ENCODE measurements at places on chromosomes 16 and 17. TPM values are rescaled to one million over a fixed set of nuclear protein-coding genes. Genes with fewer than 3 reads are reported as not detected.

- no peak overlapping the region for H3K27ac ChIP-seq
- no peak overlapping the region for H3K4me3 ChIP-seq
- no peaks in the 10 kb centered on the region for H3K27me3 ChIP-seq
- H3K4me1 ChIP-seq, result no peaks in the 10 kb centered on the region
These were observed 151.5 kb downstream of the LGALS9B start for GRCh38 chr17:20315821-20316220.

GRCh38 chr17:36977066-36977465 is 28.3 kb downstream of the AATF start:
- H3K4me3 ChIP-seq, result no peak overlapping the region
- H3K27me3 ChIP-seq, result no peaks in the 10 kb centered on the region
- DNase-seq, result no peak
- no peak overlapping the region for H3K27ac ChIP-seq

DNA sequence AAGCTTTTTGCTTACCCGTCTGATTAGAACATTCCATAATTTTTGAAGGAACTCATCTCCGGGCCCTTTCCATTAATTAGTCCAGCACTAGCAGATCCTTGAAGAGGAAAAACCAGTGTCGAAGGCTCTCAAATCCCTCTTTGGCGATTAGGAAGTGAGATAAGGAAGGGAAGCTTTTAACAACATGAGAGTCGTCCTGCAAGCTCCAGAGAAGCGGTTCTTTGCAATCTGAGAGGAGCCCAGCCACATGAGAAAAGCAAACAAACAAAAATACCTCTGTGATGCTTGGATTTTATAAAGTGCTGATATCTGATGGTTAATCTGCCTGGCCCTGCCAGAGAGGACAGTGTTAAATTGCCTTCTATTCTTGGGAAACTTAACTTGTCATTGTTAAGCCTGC is 339.8 kb upstream of the SALL1 start:
- no peak for DNase-seq
- H3K27me3 ChIP-seq, result no peaks in the 10 kb centered on the region
- H3K4me1 ChIP-seq, result no peaks in the 10 kb centered on the region
- no peak overlapping the region for H3K4me3 ChIP-seq

MPO gene
- 0.08 TPM for total RNA-seq

DNA sequence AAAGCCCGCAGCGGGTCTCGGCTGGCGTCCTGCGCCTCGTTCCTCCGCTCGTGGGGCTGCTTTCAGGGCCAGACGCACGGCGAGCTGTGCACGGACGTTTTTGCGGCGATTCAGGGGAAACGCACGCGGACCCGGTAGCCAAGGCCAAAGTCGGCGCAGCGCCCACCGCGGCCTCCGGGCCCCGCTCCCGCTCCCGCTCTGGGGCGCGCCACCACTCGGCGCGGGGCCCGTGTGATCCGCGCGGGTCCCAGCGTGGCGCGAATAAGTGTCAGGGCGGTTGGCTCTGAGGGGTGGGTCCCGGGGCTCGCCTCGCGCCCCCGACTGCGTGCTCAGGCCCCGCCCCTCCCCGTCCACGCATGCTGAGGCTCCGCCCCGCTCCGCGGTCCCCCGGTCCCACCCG is 694 bp upstream of the TBCD start:
- H3K36me3 ChIP-seq, result no peaks in the 10 kb centered on the region
- no peak for DNase-seq
- H3K4me3 ChIP-seq, result peak overlapping the region; percentile 60

DNA sequence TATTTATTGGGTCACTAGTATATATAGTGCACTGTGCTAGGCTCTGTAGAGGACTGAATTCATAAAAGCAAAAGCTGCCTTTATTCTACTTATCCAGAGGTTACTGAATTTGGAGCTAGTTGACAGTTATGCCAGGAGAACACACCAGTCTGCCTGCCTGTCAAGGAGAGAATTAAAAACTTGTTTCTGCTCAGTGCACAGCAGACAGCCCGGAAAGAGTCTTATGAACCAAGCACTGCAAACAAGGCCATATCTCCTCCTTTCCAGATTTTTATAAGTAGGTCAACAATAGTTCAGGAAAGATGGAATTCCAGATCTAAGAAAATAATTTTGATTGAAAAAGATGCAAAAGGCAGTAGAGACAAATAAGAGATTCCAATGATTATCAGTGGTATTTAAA is 267.8 kb downstream of the CA10 start:
- no peak overlapping the region for H3K4me3 ChIP-seq
- no peaks in the 10 kb centered on the region for H3K27me3 ChIP-seq
- H3K4me1 ChIP-seq, result no peaks in the 10 kb centered on the region
- H3K27ac ChIP-seq, result no peak overlapping the region

Data from GM12878 (cell line).